NCI-H524 (cell line): ENCODE measurements at places on chromosomes 16 and 17.

- DNase-seq, result no peak
Measured at GRCh38 chr16:74699666-74700065, 996 bp downstream of the MLKL start.

- no peak for DNase-seq
Measured at GRCh38 chr16:8547762-8548161, 42.5 kb downstream of the TMEM114 start.

GRCh38 chr17:50946891-50947781 lies 81.0 kb upstream of the TOB1 start:
- DNase-seq, result no peak

- DNase-seq, result no peak
Measured at GRCh38 chr17:30248786-30249185, 13.3 kb upstream of the SLC6A4 start.

DNA sequence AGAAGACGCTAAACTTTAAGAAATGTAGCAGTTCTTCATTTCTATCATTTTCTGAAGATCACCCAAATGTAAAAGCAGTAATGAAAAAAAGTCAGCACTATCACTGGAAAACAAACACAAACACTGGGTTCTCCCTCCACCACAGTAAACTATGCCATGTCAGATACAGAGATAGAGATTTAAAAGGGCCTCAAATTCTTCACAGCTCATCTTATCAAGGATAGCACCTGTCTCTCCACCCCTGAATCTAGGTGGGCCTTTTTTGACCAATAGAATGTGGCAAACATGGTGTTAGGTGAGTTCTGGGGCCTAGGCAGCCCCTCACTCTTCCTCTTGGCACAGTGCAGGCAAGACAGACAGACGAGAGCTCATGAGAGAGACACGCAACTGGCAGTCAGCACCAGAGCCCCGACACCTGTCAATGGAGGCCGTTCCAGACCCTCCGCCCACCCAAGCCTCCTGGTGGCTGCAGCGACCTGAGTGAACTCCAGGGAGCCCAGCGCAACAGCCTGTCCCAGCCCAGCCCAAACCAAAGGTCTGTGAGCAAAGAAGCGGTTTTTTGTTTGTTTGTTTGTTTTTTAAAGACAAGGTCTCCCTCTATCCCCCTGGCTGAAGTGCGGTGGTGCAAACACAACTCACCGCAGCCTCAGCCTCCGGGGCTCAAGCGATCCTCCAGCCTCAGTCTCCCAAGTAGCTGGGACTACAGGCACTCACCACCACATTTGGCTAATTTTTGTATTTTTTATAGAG lies 79.8 kb downstream of the TBC1D16 start:
- no peak for DNase-seq

DNA sequence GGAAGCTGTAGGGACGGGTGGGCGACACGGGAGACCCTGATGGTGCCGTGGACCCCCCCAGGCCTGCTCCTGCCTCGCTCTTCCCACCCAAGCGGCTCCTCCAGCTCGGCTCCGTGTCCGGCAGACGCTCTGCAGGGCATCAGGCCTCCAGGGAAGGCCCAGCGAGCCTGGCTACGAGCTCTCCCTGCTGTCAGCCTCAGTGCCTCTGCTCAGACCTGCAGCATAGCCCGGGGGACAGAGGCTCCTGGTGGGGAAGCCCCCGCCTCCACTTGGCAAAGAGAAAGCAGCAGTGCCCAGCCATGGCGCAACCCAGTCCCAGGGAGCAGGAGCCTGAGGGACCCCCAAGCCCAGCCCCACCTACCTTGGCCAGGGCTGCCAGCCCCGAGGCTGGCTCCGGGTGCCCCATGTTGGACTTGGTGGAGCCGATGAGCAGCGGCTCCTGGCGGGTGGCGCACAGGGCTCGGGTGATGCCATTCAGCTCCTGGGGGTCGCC lies 5.9 kb downstream of the FASN start:
- DNase-seq, result no peak

DNA sequence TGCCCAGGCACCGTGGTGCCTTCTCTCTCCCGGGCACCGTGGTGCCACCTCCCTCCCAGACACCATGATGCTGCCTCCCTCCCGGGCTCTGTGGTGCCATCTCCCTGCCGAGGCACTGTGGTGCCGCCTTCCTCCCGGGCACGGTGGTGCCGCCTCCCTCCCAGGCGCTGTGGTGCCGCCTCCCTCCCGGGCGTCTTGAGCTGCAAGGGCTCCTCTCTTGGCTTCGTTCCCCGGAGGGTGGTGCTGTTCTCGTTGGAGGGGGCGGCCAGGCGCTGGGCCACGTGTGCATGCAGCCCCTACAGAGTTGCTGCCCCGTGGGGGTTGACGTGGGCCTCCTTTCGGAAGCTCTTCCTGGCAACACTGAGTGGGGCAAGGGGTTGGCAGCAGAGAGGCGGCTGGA lies 8.2 kb downstream of the CENPX start:
- DNase-seq, result no peak

DNA sequence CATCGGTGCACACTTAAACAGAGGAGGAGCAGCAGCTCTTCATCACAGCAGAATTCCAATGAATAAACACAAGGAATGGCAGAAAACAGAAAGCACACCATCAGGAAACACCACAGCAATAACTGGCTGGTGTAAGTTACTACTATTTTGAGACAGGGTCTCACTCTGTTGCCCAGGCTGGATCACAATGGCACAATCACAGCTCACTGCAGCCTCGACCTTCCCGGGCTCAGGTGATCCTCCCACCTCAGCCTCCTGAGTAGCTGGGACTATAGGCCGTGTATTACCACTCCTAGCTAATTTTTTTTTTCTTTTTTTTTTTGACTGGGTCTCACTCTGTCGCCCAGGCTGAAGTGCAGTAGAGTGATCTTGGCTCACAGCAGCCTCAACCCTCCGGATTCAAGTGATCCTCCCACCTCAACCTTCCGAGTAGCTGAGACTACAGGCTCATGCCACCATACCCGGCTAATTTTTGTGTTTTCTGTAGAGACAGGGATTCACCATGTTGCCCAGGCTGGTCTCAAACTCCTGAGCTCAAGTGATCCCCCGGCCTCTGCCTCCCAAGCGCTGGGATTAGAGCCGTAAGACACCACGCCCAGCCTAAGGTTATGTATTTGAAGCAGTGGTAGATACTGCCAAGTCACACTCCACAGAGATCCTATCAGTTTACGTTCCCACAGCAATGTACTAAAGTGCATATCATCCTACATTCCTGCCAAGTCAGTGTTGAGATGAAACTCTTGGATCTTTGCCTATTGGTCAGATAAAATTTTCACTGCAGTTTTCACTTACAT lies 20.7 kb downstream of the TRAP1 start:
- no peak for DNase-seq

DNA sequence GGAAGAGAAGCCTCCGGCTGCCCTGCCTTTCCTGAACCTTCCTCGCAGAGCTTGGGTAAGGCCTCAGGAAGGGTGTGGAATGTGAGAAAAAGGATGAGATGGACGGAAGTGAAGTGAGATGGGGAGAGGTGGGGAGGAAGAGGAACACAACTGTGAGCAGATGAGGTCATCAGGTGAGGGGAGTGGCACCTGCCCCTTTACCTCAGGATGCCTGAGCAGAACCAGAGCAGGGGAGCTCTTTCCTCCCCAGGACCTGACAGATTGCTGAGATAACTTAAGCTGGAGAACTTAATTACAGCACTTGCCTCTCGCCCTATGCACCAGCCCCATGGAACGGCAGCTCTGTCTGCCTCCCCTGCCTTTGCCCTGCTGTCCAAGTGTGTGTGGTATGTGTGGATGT lies 29.8 kb downstream of the TMEM132E start:
- peak; percentile 15 for DNase-seq

DNA sequence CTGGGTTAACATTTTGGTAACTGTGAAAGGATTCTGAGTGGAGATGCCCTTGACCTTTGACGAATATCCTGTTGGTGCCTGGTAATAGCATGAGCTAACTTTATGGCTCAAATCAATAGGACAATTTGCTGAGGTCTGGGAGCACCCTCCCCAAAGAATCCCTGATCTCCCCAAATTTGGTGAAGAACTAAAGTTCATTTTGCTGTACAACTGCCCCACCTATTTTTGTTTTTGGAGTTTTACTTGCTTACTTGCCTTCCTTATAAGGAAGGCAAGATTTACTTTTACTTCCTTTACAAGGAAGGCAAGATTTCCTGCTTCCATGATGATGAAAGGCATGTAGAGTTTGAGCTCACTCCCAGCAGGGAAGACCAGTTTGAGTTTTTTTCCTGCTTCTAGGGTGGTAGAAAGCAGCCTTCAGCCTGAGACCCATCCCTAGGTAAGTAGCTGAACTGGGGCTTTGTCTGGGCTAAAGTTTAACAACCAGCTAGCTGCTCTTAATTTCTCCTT lies 2.8 kb downstream of the KRTAP4-9 start:
- no peak for DNase-seq

GRCh38 chr16:76162046-76162445 lies 115.2 kb upstream of the CNTNAP4 start:
- no peak for DNase-seq

- DNase-seq, result no peak
Measured at GRCh38 chr16:79276501-79276900, 324.0 kb downstream of the MAF start.

- no peak for DNase-seq
Measured at GRCh38 chr17:45225051-45225700, 3.5 kb downstream of the FMNL1 start.

DNA sequence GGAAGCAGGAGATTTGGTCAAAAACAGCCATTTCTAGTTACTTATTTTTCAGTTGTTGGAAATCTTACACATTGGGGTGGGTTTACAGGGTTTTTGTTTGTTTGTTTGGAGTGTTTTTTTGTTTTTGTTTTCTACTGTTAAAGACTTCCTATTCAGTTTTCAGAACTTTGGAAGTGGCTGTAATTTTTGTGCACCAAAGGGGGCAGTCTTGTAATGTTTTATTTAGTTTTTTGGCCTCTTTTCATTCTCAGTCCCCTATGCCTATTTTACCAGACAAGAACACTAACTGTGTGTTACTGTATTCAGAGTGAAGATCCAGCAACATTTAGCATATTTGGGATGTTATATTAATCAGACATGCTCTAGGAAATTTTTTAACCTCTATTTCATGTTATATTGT lies 20.6 kb downstream of the TPPP3 start:
- peak; percentile 43 for DNase-seq

GRCh38 chr16:83954577-83955016 lies 1.6 kb downstream of the OSGIN1 start:
- no peak for DNase-seq

- no peak for DNase-seq
Measured at GRCh38 chr16:57526498-57526897, 9.9 kb downstream of the CCDC102A start.

GRCh38 chr16:57663917-57664661 lies 4.0 kb upstream of the ADGRG3 start:
- DNase-seq, result no peak

DNA sequence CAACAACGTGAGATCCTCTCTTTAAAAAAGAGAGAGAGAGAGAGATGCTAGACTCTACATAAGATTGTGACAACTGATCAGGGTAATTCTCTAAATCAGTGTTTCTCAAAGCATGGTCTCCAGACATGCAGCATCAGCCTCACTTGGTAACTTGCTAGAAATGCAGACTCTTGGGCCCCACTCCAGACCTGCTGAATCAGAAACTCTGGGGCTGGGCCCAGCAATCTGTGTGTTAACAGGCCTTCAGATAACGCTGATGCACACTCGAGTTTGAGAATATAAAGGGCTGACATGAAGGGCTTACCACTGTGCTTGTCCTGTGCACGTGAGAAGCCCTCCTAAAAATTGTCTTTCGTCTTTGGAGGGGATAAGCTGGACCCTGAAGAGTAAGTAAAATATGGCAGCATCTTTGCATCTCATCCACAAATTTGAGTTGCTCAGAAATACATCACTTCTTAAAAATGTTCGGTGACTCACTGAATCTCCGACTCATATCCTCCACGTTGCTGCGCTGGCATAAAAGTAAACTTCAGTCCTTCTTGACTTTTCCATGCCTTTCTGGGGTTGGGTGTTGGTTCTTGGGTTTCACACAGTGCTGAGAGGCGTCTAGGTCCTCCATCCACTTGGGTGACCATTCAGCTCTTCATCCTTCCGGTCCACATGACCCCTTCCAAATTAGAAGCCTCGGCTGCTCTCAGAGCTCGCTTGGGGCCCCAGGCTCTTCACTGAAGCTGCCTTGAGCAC lies 26.1 kb upstream of the KDM8 start:
- DNase-seq, result no peak

- no peak for DNase-seq
Measured at GRCh38 chr17:56947741-56948140, 13.1 kb downstream of the COIL start.

DNA sequence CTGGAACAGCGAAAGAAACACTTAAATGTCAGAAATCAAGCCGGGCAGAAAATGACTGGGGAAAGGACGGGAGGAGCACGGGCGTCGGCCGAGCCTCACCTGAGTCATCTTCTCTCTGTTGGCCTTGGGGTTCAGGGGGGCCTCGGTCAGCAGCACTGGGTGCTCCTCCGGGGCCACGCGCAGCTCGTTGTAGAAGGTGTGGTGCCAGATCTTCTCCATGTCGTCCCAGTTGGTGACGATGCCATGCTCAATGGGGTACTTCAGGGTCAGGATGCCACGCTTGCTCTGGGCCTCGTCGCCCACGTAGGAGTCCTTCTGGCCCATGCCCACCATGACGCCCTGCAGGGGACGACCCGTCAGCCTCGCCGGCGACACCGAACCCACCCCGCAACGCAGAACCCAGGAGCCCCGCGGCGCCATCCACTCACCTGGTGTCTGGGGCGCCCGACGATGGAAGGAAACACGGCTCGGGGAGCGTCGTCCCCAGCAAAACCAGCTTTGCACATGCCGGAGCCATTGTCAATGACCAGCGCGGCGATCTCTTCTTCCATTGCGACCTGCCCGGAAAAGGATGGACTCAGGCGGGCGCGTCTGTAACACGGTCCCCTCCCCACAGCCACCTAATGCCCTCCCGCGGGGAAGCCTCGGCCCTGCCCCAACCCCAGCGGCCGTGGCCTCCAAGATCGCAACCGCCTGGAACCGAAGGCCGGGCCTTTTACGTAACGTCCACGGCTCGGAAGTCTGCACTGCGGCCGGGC lies 616 bp downstream of the ACTG1 start:
- no peak for DNase-seq

DNA sequence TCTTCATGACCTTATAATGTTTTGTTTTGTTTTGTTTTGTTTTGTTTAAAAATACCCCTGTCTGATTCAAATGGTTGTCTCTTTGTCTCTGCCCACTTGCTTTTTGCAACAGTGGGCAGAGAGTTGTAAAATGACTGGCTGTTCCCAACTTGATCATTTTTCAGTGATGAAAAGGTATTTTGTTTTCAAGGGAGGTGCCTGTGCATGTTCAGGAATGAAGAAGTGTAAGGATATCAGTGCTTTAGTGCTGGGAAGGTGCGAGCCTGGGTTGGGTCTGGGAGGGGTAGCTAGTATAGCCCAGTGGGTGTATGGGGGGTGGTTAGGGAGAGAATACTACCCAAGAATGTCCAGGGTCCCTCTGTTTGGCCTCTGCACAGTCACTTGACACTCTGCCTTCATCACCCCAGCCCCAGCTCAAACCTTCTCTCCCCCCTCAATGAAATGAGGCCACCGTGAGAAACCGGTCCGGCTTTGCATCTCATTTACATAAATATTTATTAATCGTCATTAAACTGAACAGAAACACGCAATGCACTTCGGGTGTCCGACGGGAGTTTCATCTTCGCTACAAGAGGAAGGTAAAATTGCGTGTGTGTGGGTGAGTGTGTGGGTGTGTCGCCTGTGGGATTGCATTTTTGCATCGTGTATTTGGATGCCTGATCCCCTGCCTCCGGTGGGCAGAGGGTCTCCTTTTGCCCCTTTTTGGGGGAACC lies 4.3 kb downstream of the NEUROD2 start:
- DNase-seq, result no peak
